Erythroblast (primary cell): ENCODE measurements at places on chromosomes 6 and 20.
A peak's percentile ranks its signal among the peaks of the same experiment; 100 is the strongest.

DNA sequence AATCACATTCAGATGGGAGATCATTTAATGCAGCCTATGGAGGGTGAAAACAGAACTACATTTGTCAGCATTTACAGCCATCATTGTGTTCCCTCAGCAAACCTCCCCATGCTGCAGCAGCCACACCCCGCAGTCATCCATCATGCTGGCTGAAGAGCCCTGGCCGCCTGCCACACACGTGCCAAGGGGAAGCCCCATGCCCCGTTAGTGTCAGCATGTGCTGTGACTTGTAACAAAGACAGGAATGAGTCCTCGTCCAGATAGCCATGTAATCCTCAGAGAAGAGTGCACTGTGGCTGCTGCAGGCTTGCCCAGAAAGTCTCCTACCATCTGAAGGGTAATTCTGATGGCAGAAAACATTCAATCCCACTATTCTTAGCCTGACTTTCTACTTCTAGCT lies 1097.8 kb downstream of the KIF16B start:
- DNase-seq, result no peak

DNA sequence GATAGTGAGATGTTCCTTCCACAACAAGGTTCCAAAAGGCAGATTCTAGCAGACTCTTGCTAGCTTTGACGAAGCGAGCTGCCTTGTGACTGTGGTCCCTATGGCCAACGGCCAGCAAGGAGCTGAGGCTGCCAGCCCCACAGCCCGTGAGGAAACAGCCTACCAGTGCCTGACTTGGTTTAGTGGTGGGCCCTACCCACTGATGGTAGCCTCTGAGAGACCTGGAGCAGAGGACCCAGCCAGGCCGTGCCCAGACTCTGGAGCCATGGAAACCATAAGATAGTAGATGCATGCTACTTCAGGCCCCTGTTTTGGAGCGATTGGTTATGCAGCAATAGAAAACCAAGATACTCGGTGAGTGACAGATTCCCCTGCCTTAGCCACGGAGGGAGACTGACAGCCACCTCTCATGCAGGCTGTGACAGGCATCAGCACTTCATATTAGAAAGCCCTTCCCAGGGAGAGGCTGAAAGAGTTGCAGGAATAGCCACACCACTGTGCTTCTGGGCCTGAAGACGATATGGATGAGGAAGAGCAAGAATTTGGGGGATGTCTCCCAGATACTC lies 19.2 kb downstream of the PSMG4 start:
- no peak for DNase-seq

DNA sequence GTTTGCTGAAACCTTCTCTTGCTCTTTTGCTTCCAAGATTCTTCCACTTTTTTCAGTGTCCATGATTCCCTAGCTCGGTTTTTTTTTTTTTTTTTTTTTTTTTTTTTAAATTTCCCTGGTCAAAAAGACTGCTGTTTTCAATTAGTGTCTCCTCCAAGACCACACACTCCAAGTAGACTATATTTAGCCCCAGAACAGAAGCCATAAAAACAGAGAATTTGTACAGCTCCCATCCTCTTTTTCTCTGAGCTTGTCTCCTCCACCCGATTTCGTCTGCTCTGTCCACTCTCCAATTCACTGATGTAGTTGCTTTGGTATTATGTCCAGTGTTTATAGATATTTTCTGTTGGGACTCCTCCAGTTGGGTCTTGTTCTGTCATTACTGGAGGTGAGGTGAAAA lies 37.6 kb downstream of the RSPH3 start:
- DNase-seq, result no peak

DNA sequence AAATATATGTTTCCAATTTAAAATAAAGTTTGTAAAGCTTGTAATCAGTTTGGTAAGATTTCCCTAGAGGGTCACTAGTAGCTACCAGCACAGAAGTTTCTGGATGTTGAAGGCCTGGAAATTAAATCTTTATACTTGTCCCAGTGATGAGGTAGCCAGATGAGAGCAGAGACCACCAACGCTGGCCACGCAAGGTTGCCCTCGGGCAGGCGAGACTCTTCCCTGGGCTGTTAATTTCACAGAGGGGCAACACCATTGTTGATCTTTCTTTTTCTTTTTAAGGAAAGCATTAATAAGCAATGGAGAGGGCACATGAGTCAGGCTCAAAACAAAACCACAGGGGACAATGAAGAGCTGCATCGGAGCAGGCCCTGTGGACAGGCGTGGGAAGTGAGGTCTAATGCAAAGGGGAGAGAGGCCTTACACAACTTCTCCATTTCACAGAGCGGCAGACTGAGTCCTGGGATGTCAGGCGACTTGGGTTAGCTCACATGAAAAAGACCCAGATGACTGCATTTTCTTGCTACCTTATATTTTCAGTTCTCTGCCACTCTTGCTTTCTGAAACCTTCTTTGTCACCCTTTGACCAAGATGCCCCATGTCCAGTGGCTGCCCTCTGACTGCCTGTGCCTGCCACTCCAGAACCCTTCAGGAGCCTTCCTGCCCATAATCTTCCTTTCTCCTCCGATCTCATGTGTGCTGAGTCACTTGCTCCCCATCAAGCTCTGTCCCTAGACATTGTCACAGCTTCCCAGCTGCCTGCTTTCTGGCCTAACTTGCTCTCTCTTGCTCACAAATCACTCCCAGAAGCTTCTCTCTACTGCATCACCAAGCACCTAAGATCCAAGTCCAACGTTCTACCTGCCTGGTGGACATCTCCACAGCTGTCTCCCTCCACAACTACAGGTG lies 107.7 kb upstream of the CDYL start:
- no peak for DNase-seq

GRCh38 chr20:30892541-30893345 lies 364.7 kb upstream of the DEFB115 start:
- no peak for DNase-seq

DNA sequence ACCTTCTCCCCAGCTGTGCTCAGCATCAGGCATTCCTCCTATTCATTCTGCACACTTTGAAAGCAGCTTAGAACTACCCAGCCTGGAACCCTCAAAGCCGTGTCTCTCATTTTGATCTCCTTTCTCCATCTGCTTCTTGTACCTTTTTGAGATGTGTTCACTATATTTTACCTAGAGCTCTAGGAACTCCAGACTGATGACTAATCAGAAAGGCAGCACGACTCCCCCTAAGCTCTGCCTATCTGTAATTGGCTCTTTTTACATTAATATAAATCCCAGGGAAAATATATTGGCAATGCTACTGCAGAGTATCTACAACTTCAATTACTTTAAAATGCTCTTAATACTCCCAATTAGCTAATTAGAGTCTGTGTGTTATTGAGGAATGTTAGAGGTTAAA lies 671.5 kb downstream of the CBLN4 start:
- DNase-seq, result no peak

- no peak for DNase-seq
These were observed 399.7 kb upstream of the ADGRB3 start for GRCh38 chr6:68235326-68235784.

- no peak for DNase-seq
These were observed 118.5 kb downstream of the FOXA2 start for GRCh38 chr20:22465622-22466446.

- DNase-seq, result no peak
These were observed 217.6 kb upstream of the FOXQ1 start for GRCh38 chr6:1094306-1094705.

DNA sequence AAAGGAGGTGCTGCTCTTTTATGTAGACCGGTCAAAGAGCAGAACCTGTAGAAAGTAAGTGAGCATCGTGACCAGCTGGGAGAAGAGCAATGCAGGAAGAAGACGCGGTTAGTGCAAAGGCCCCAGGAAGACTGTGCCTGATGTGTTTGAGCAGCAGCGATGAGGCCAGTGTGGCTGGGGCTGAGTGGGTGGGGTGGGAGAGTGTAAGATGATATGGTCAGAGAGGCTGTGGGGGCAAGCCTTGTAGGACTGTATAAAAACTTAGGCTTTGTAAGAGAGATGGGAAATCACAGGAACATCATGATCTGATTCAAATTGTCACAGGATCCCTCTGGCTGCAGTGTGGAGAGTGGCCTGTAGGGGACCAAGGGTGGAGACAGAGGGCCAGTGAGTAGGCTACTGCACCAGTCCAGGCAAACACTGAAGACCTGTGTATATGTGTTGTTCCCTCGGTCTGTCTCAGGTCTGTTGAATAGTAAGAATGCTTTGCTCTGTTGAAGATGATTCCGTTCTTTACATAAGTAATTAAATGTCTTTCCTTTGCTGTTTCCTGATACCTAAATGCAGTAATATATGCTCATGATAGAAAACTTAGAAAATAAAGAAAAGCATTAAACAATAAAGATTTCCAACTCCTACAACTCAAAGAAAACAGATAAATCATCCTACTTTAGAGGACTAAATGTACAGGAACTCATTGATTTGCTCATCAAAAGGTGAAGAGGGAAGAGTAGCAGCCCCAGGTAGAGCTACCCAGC lies 23.6 kb upstream of the WFDC2 start:
- DNase-seq, result peak; percentile 51
